ENCODE measurements at places on chromosomes 5 and 9.

- no peak for DNase-seq
Measured at GRCh38 chr9:14306672-14307660, 7.0 kb downstream of the NFIB start.

- DNase-seq = no peak
Measured at GRCh38 chr5:179262126-179262920, 82.9 kb downstream of the ADAMTS2 start.

DNA sequence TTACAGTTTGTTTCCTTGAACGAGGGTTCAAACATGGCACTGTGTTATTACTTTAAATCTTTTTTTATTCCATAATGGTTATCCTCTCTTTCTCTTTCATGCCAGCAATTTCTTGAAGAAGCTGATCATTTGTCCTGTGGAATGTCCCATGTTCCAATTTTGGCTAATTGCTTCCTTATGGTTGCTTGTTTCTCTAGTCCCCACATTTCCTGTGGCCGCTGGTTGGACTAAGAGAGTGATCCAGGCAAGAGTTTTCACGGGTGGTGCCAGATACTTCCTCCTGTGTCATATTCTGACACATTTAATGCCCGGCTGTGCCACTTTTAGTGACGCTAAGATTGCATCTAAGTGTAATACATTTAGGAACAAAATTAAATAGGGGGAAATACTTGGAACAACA lies 83.8 kb upstream of the FAM169A start:
- no peak for DNase-seq

- no peak for DNase-seq
Measured at GRCh38 chr9:91066042-91066415, 264.4 kb downstream of the SYK start.

DNA sequence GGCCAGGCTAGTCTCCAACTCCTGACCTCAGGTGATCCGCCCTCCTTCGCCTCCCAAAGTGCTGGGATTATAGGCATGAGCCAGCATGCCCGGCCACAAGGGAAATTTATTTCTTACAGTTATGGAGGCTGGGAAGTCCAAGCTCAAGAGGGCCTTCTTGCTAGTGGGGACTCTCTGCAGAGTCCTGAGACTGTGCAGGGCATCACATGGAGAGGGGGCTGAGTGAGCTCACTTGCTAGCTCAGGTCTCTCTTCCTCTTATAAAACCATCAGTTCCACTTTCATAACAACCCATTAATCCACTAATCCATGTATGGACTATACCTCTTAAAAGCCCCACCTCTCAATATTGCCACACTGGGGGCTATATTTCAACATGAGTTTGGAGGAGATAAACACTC lies 5.1 kb upstream of the SPIN1 start:
- no peak for DNase-seq

DNA sequence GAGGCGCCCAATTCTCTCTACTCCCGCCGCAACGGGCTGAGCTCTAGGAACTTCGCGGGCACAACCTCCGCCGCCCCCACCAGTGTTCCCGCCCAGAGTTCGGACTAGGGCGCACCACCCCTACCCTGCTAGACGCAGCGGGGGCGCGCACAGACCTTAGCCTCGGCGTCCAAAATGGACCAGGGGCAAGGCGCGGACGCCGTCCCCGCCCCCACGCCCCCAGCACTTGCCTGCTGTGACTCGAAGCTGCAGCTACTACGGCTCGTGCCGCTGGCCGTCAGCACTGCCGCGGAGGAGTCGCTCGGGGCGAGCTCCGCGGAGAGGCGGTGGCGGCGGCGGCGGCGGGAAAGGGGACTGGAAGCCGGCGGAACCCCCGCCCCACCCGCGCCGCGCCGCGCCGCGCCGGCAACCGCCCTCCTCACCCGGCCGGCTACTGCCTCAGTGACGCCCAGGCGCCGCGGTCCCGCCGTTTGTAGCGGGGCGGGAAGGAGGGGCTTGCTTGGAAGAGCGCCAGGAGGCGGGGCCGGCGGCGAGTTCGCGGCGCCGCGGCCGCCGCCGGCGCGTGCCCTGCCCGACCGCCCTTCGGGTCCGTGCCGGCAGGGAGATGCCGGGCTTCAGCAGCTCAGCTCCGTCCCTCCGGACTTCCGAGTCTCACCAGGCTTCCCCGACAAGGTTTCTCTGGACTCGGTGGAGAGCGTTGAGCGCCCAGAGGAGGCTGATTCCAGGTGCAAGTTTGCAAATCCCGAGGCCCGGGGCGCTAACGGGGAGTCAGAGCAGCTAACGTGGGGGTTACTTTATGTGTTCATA lies 4.5 kb downstream of the ELAVL2 start:
- DNase-seq = no peak

- no peak for DNase-seq
Measured at GRCh38 chr9:10366171-10366779, 246.5 kb downstream of the PTPRD start.

DNA sequence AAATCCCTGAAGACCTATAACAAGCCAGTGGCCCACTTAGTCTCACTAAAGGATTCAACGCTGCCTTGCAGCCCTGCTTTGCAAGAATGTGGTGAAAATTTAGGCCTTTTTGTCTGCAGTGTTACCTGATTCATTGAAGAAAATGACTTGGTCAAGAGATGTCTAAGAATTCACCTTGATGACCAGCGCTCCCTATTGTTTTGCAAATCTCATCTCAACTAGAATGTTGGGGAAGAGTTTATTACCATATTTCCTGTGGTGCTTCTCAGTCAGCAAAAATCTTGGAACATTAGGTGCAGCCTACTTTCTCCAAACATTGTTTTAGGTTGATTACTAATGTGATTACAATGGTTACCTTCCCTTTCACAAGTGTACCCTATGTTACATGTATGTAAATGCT lies 53.5 kb downstream of the PLK2 start:
- DNase-seq = no peak

DNA sequence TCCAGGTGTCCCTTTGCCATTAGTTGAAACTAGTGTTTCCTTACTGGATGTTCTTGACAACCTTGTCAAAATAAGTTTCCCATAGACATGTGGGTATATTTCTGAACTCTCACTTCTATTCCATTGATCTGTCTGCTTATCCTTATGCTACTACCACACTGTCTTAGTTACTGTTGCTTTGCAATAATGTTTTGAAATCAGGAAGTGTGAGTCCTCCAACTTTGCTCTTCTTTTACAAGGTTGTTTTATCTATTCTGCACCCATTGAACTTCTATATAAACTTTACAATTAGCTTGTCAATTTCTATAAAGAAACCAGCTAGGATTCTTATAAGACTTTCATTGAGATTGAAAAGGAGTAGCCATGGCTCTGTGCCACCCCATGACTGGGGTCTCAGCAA lies 24.3 kb downstream of the CD14 start:
- no peak for DNase-seq

DNA sequence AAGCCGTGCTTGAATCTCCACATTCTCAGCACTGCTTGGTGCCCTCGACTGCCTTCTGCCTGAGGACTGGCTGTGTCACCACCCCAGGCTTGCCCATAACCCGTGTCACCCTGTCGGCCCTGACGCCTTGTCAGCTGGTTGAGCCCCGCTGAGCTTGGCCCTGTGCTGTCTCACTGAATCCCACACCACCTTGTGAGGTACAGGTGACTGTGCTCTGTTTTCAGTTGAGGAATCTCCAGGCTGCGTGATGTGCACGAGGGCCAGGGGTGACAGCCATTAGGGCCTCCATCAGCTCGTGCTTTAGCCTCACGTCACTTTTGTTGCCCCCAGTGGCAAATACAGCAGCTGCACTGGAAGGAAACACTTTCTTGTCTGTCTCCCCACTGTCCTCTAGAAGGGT lies 90.7 kb downstream of the CACNA1B start:
- no peak for DNase-seq

DNA sequence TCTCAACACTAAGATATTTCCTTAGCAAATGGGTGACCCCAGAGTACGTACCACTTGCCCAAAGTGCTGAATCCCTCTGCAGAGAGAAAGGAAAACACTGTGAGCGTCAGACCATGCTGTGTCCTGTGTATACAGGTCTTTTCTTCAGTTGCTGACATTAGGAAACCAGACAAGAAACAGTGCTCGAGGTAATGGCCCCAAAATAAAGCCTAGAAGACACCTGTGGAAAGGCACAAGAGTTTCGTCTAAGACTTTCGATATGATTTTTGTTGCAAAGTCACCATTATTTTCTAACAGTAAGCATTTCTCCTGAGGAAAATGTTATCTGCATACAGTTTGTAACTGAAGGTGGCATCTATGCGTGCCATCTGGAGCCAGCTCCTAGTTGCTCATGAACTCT lies 62.0 kb upstream of the SIMC1 start:
- no peak for DNase-seq

DNA sequence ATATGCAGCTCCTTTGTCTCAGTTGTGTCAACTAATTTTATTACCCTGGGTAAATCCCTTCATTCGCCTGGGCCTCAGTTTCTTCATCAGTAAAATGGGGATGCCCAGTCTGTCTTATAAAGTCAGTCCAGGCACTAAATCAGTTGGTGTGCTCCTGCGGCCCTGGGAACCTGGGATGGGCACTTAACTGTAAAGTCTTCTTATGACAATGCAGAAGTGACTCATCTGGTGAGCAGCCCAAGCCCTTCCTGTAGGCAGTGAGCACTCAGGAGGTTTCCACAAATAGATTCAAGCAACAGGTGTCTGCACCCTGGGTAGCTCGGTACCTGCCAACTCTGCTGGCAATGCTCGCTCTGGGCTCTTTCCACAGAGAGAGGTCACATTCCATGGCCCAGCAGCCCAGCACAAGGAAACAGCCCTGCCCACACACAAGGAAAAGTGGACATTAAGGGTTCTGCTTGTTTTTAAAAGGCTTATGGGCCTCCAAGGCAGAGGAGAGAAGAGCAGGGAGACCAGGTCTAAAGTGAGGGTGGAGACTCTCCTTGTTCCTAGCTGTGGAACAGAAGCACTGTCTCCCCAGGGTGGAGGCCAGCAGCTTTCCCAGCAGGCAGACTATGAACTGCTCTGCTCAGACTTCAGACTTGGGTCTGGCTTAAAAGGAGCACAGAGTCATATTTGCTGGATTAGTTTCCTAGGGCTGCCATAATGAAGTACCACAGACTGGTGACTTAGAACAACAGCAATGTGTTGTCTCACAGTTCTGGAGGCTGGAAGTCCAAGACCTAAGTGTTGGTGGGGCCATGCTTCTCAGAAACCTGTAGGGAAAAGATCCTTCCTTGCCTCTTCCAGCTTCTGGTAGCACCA lies 89.7 kb upstream of the ADRA1B start:
- no peak for DNase-seq

GRCh38 chr9:35102465-35102768 lies 514 bp downstream of the STOML2 start:
- no peak for DNase-seq

GRCh38 chr5:54673523-54674225 lies 156.1 kb downstream of the SNX18 start:
- DNase-seq = no peak

- DNase-seq = no peak
Measured at GRCh38 chr5:76664079-76664478, 40.9 kb upstream of the F2RL2 start.

- DNase-seq = no peak
Measured at GRCh38 chr5:35819026-35819425, 37.7 kb upstream of the IL7R start.

- DNase-seq = no peak
Measured at GRCh38 chr5:151298063-151298855, 5.3 kb downstream of the SLC36A3 start.

DNA sequence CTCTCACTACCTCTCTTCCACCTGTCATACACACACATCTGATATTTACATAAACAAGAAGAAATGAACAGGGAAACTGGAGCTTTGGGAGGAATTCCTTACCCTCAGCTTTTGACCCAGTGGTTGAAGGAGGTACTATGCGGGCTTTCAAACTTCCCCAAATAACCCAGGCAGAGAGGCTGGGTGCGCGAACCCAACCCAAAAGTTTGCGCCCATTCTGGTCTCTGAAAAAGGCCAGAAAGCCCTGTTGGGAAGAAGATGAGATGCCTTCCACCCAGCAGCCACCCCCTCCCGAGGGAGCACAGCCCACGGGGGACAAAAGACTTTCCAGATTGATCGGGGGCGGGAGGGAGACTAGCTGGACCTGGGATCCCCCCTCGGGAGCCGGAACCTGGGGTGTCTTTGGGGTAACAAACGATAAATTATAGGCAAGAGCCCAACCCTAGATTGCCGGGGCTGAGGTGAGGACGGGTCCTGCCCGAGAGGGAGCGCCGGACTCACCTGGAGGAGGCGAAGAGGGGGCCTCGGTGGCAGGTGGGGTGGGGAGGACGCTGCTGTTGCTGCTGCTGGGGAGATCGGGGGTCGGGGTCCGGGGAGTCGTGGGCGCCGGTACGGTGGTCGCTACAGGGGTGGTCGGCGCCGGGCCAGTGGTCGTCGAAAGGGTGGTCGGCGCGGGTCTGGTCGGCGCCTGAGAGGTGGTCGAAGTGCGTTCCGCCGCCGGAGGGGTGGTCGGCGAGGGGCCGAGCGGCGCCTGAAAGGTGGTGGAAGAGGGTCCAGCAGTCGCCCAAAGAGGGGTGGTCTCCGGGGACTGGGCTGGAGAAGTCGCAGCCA lies 798 bp downstream of the MEGF9 start:
- DNase-seq = no peak

- no peak for DNase-seq
Measured at GRCh38 chr5:73158313-73158712, 14.7 kb upstream of the TMEM174 start.

DNA sequence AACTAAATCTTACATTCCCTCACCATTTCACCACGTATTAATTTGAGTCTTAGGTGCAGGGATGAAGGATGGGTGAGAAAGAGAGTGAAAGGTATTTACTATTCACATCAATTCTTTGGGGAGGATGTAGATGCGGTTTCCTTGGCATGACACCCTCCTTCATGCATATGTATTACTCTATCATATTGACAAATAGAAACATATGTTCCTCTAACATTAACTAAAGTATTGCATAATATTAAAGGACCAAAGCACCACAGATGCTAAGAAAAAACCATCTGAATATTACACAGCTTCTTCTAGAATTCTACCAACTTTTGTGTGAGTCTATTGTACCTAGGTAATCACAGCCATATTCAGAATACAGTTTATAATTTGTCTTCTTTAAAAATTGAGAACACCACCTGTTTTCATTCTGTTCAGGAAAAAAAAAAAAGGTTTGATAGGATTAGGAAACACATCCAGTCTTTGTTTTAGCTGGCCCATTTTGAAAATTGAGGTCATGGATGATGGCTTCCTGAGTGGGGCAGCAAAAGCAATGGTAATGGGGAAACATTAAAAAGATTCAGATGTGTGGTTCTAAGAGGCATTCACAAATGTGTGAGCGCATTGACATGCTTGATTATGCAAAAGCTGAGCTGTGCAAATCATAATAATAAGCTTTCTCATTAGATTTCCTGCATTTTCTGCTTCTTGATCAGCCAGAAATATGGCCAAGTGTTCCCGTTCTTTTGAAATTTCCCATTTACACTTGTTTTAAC lies 1011.5 kb upstream of the NUDT12 start:
- no peak for DNase-seq

DNA sequence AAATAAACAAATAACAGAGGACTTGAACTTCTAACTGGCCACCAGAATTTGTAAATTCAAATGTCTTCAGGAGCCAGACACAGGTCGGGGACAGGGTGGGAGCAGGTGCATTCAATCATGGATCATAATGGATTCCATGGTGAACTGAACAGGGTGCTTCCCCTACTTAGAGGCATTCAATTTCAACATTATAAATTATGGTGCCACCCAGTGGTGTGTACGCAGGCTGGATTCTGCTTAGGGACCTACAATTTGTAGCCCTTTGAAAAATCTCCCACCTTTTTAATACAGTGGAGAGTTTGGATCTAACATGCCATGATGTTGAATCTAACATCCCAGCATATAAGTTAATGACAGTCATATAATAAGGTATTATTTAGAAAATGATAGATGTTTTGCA lies 22.3 kb downstream of the KLF9 start:
- DNase-seq = no peak

Measured in stimulated activated CD4-positive, alpha-beta T cell treated with anti-CD3 and anti-CD28 coated beads, Interleukin-1b, Interleukin-23, amount 100 ng/mL, for 1 hour (primary cell).